ENCODE measurements at places on chromosomes 11 and 22.

DNA sequence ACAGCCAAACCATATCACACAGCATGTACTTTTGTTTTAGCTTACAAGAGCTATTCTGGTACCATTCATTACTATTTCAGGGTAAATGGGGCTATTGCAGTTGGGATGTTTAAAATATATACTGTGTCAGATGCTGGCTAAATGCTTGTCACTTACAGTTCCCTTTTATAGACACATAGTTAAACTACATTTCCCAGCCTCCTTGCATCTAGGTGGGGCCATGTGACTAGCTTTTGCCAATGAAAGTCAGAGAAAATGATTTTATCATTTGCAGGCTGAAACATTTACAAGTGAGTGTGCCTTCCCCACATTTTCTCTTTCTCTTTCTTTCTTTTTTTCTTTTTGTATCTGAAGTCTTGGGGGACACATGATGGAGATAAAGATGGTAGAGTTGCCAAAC is 7.8 kb upstream of the IFTAP start:
- no peak for DNase-seq

- DNase-seq: no peak
Measured at GRCh38 chr22:17205432-17205831, 13.8 kb downstream of the ADA2 start.

DNA sequence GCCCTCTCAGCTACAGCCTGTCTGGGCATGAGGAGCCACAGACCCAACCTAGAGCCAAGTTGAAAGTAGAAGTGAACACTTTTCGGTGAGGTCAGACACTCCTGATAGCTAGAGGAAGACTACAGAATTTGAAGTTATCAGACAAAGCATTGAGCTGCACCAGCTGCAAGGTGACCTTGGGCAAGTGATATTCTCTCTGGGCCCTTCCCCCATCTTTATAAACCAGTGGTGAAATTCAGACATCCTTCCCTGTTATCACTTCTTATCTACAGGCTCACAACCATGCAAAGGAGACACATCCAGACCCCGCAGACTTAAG is 8.0 kb upstream of the PMM1 start:
- no peak for DNase-seq

GRCh38 chr11:69444381-69445130 is 36.9 kb upstream of the LINC01488 start:
- DNase-seq: no peak

DNA sequence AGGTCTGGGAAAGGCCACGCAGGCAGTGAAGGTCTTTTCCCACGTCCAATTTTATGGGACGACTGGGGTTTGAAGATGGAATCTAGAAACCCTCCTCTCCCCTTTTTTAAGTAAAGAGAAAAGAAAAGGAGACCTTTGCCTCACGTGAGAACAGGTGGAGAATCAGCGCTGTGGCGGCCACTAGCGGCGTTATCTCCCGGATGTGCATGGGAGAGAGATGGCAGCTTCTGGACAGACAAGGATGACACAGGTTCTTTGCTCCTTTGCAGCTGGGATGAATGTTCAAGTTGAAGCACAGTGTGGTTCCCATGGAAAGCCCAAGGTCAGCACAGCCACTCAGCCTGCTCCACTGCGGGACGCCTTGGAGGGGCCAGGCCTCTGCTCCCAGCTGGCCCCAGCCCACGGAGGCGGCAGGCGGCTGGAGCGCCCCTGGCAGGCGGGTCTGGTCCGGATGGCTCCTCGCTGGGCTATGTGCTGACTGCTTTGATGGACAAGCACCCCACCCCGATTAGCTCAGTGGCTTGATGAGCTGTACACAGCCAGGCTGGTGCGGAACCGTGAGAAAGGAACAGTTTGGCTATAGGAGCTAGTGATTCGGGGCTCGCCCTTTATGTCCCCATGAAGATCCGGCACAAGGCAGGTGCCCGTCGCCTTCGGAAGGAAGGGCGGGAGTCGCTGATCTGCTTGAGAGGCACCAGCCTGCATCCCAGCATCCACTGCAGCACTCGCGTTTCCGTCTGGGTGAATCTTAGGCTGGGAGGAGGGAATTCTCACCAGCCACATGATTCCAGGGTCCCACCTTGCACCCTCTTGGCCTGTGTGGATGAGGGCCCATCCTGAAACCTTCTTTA is 14.5 kb upstream of the BID start:
- DNase-seq: no peak

- no peak for DNase-seq
Measured at GRCh38 chr22:38707346-38707745, 1.6 kb downstream of the GTPBP1 start.

GRCh38 chr11:68355471-68355870 is 43.1 kb downstream of the LRP5 start:
- no peak for DNase-seq

DNA sequence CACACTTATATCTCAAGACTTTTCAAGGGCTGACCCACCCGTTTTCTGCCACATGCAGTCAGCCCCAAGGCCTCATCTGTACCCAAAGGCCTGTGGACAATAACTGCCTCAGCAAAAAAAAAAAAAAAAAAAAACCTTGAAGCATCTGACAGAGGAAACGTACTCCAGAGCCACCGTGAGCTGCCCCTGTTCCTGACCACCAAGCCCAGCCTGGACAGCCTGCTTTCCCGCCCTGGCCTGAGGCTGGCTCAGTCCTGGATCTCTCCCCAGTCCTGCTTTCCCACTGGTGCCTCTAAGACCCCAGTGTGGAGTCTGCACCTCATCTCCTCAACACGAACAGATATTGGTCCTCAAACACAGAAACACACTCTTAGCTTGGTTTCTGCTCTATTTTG is 66.5 kb downstream of the SLC35F2 start:
- DNase-seq: no peak

- DNase-seq: no peak
Measured at GRCh38 chr11:108887436-108888238, 222.8 kb downstream of the DDX10 start.

- DNase-seq: no peak
Measured at GRCh38 chr11:102546923-102547471, 16.4 kb upstream of the MMP7 start.

GRCh38 chr11:120194166-120194565 is 16.7 kb upstream of the OAF start:
- DNase-seq: no peak

GRCh38 chr11:38839071-38839470 is 2241.0 kb upstream of the RAG2 start:
- no peak for DNase-seq

- DNase-seq: no peak
Measured at GRCh38 chr11:119816660-119817059, 87.7 kb upstream of the NECTIN1 start.

DNA sequence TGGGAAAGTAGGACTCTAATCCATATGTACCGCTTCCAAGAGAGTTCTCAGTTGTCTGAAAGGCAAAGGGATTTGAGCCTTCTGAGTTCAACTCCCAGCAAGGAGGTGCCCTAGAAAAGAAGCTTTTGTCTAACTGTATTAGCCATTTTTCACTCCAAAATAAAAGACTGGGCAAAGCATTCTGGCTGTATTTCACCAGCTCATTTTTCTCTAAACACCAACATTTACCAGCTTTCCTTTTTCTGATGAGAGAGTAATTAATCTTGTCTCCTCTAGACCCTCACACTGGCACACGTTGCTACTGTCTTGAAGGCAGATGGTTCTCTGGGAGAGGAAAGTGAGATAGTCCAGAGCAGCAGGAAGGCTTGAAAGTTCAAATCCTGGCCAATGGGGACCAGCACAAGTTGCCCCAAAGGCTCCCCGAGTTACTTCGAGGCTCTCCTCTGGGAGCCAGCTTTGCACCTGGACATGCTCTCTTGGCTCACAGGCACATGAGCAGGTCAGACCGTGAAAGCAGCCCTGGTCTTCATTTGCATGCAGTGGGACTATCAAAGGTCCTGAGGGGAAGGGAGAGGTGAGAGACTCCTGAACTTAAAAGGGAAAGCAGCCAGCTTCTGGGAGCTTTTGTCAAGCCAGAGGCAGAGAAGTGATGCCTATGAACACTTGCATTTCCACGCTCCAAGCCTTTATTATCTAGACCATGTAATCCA is 100.0 kb downstream of the NTM start:
- DNase-seq: no peak

DNA sequence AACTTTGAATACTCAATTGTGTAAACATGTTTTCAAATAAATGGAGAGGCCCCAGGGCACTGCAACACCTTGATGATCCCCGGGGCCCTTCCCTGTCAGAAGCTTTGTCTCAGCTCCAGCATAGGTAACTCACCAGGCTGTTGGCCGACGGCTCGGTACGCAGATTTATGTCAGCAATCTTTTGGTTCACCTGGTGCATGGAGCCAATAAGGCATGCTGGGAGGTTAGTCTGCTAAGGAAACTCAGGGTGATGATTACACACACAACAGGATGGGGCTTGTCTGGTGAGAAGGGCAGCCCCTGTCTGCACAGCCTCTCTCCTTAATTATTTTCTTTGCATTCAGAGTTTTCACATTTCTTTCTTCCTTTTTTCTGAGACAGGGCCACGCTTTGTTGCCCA is 10.8 kb downstream of the FAM227A start:
- no peak for DNase-seq

DNA sequence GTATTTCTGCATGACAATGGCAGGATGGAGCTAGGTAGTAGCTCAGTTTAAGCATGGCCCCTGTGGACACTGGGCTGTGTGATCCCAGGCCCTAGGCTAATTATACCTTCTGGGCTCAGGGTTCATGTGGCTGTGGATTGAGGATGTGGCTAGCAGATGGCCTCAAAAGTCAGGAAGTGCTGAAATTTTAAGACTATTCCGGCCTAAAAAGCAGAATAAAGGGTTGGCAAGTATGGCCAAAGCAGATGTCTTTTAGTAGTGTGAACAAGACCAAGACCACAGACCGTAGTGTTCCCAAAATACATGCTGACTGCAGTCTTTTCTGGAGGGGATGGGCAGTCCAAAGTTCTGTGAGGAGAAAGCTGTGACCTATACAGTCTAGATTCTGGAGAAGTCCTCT is 115.7 kb upstream of the RAG2 start:
- no peak for DNase-seq

DNA sequence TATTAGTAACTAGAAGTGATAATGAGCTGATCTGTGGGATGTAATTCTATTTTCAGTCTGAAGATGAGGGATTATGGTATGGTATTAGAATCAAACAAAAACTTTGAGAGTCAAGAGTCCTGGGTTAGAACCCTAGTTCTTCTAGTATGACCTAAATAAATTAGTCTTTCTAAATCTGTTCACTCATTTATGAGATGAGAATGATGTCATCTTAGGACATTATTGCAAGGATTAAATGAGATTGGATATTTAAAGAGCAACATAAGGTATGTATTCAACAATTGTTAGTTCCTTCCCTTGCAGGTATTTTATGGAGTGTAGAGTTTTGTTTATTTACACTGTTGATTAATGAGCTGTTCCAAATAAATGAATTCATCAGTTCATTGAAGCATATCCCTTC is 21.8 kb downstream of the EMSY start:
- DNase-seq: no peak

- no peak for DNase-seq
Measured at GRCh38 chr11:59943997-59944714, 5.9 kb downstream of the OOSP1 start.

DNA sequence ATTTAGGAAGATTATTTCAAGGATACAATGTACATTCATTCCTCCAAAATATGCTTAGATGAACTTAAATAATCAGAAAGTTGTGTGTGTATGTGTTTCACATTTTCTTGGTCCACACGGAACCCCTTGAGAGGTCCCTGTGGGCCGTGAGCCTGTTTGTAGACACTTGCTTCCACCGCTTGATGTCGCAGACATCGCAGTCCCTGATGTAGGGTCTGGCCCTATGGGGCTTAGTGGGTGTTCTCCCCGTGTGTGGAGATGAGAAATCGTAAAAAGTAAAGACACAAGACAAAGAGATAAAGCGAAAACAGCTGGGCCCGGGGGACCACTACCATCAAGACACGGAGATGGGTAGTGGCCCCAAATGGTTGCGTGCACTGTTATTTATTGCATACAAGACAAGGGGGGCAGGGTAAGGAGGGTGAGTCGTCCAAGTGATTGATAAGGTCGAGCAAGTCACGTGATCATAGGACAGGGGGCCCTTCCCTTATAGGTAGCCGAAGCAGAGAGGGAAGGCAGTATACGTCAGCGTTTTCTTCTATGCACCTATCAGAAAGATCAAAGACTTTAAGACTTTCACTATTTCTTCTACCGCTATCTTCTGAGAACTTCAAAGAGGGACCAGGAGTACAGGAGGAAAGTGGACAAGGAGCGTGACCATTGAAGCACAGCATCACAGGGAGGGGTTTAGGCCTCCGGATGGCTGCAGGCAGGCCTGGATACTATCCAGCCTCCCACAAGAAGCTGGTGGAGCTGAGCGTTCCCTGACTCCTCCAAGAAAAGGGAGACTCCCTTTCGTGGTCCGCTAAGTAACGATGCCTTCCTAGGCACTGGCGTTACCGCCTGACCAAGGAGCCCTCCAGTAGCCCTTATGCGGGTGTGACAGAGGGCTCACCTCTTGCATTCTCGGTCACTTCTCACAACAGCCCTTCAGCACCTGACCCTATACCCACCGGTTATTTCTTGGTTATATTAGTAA is 1.2 kb upstream of the APOBEC3C start:
- DNase-seq: no peak

- DNase-seq: no peak
Measured at GRCh38 chr11:1825039-1825740, 9.6 kb upstream of the SYT8 start.

DNA sequence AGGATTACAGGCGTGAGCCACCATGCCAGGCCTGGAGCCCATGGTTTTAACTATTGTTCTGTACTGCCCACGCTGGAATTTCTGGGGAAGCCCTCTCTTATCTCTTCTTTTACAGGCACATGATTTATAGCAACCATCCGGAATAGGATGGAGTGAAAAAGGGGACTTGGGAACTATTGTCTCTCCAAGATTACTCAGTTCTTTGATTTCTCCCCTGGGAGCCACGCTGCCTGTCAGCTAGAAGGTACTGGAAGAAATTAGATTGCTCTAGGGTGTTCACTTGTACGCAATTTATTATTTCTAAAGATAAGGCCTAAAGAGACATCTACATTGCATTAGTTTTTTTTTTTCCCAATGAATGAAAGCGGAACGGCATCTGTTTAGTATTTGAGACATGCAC is 65.6 kb upstream of the PTPRJ start:
- DNase-seq: no peak

GRCh38 chr11:17730608-17731462 is 3.7 kb upstream of the KCNC1 start:
- DNase-seq: no peak

DNA sequence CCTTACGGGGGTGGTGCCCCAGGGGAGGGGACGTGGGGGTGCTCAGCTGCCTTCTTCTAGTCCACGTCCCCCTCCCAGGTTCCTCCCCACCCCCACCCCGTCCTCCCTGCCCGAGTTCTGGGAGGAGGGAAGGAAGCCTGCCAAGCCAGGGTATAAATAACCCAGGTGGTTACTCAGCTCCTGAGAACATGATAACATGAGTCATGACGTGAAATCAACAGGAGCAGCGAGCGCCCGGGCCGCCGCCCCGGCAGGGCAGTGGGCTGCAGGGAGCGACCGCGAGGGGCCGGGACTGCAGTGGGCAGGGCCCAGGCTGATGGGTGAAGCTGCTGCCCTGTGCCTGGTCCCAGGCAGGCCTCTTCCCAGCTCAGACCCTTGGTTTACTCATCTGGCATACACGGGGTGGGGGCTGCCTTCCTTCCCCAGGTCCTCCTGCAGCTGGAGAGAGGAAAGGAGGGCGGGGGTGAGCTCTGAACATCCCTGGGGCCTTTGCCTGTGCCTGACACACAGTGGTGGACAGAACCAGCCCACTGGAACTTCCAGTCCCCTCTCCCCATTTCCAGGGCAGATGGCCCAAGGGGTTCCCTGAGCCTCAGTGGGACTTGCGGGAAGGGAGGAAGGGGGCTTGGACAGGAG is 8.8 kb upstream of the PDGFB start:
- no peak for DNase-seq

- no peak for DNase-seq
Measured at GRCh38 chr22:29328566-29329500, 13.3 kb upstream of the RASL10A start.
